CD14-positive monocyte (primary cell): ENCODE measurements at places on chromosomes 5 and 9. TPM values are rescaled to one million over a fixed set of nuclear protein-coding genes. Genes with fewer than 3 reads are reported as not detected.

DNA sequence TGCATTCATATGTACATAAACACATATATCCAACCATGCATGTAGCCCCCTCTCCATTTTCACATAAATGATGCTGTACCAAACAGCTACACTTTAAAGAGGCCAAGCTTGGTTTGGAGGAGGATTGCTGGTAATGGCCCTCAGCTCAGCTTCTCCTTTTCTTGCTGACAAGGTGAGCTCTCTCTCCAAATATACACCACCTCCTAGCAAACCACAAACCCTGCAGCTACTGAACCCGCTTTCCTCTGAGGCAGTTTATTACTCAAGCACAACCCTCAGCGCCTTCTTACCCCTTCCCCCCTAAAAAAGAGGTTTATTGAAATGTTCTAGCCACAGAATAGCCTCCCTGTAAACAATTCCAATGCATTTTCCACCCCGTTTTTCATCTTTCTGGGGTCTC lies 54.0 kb downstream of the ALG2 start:
- no peak overlapping the region for H3K4me3 ChIP-seq
- DNase-seq: no peak
- H3K36me3 ChIP-seq: no peaks in the 10 kb centered on the region
- no peak overlapping the region for H3K27ac ChIP-seq
- H3K27me3 ChIP-seq: no peaks in the 10 kb centered on the region

DNA sequence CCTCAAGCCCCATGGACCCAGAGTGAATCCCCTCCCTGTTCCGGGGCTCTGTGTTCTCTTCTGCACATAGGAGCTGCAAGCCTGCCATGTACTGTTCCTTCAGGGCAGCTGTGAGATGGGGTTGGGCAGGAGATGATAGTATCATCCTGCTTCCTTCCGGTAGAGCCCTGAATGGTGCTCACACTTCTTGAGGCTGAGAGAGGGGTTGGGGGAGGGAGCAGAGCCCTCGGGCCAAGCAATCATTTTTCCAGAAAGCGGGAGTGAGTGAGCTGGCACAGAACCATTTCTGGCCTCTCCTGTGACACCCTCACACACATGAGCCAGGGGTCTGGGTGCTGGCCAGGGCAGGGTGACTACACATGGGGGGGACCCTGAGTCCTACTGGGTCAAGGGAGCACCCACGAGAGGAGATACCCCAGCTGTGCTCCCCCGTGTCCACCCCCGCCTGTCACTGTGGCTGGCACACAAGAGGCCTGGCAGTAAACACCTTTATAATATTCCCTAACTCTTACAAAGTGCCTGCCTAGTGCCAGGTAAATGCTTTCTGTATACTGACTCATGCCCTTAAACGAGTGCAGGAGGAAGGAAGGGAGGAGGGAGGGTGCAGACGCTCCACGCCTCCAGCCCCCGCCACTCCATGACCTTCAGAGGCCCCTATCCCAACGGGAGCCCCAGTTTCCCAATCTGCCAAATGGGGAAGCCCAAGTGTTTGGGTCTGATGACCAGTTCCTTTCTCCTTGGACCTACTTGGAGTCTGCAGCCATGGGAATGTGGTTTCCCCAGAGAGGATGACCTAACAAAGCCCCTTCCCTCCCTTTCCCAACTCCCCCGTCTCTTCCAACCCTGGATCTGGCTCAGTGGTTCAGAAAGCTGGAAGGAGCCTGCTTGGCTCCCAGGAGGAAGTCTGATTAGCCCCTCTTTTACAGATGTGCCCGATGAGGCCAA lies 15.5 kb downstream of the AKNA start:
- no peaks in the 10 kb centered on the region for H3K27me3 ChIP-seq
- peak overlapping the region; percentile 86 for H3K27ac ChIP-seq
- no peak overlapping the region for H3K4me3 ChIP-seq
- peaks cover 82% of the 10 kb centered on the region for H3K36me3 ChIP-seq
- peak; percentile 84 for DNase-seq

The SLC25A2 gene
- polyA plus RNA-seq: not detected

- no peak overlapping the region for H3K4me3 ChIP-seq
- no peak for DNase-seq
- H3K4me1 ChIP-seq: peaks cover 26% of the 10 kb centered on the region
- peak overlapping the region; percentile 4 for H3K27ac ChIP-seq
- no peaks in the 10 kb centered on the region for H3K27me3 ChIP-seq
- peaks cover 66% of the 10 kb centered on the region for H3K36me3 ChIP-seq
Measured at GRCh38 chr9:129630967-129631673, 5.2 kb downstream of the NTMT1 start.
